Lower lobe of right lung (tissue), 2 donors: ENCODE measurements at places on chromosomes 5 and 9. TPM values are rescaled to one million over a fixed set of nuclear protein-coding genes. Genes with fewer than 3 reads are reported as not detected.

ABO gene
- 25.0 TPM for total RNA-seq

TSLP gene
- 1.3 TPM for total RNA-seq

IL31RA gene
- total RNA-seq: not detected

DNA sequence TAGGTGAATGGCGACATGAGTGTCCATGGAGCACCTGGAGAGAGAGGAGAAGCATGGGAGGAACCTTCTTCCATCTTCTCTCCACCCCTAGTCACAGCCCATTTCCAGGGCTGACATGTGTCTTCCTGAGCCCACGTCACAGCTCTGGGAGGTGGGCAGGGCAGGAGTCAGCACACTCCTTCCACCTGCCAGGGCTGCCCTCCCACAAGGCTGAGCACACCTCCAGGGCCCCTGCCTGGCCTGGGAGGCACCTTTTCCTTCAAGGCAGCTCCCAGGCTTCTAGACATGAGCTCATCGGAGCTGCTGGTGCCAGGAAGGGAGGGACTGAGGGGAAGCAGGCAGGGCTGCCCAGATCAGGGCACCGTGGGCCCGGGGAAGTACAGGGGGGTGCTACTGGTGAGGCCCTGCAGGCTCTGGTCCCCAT, 13.6 kb upstream of the SYNPO start:
- no peaks in the 10 kb centered on the region for H3K27me3 ChIP-seq
- peaks cover 3% of the 10 kb centered on the region for H3K36me3 ChIP-seq
- H3K4me1 ChIP-seq: peaks cover 78% of the 10 kb centered on the region
- DNase-seq: peak; percentile 70
- peak overlapping the region; percentile 92 for H3K4me3 ChIP-seq

ARID3C gene
- total RNA-seq: not detected

NIM1K gene
- total RNA-seq: 4.8 TPM

DNA sequence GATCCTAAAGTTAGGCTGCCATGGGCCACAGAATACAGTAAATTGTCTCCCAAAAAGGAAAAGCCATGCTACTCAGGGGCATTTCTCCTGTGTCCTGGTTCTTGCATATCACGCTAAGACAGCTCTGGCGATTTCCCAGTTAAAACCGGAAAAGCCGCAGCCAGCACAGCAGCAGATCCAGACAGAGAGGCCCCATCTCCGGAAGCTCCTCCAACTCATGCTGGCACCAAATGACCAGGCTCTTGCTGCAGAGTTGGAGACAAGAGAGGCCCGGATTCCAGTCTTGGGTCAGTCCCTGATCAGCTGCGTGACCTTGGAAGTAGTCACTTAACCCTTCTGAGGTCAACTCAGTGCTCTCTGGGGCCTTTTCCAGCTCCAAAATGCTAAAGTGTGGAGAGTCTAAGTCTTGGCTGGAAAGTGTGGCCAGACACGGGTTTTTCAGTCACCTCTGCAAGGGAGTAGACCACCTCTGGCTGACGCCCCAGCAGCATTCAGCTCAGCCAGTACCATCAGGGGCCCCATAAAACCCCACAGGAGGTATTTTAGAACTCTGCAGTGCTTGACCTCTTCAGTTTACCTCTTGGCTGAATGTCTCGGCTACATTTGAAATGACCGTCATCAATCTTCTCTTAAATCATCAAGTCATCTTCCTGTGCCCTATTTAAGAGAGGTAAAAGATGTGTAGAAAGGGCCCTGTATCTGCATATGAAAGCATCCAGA, 16.2 kb downstream of the GDNF start:
- H3K4me3 ChIP-seq: no peak overlapping the region
- H3K36me3 ChIP-seq: no peaks in the 10 kb centered on the region
- no peak for DNase-seq
- H3K27ac ChIP-seq: no peak overlapping the region
- H3K27me3 ChIP-seq: no peaks in the 10 kb centered on the region

- H3K4me1 ChIP-seq: no peaks in the 10 kb centered on the region
- H3K4me3 ChIP-seq: no peak overlapping the region
- H3K27ac ChIP-seq: no peak overlapping the region
- H3K36me3 ChIP-seq: no peaks in the 10 kb centered on the region
These were observed 1443.0 kb upstream of the CDH6 start for GRCh38 chr5:29750453-29750852.

DNA sequence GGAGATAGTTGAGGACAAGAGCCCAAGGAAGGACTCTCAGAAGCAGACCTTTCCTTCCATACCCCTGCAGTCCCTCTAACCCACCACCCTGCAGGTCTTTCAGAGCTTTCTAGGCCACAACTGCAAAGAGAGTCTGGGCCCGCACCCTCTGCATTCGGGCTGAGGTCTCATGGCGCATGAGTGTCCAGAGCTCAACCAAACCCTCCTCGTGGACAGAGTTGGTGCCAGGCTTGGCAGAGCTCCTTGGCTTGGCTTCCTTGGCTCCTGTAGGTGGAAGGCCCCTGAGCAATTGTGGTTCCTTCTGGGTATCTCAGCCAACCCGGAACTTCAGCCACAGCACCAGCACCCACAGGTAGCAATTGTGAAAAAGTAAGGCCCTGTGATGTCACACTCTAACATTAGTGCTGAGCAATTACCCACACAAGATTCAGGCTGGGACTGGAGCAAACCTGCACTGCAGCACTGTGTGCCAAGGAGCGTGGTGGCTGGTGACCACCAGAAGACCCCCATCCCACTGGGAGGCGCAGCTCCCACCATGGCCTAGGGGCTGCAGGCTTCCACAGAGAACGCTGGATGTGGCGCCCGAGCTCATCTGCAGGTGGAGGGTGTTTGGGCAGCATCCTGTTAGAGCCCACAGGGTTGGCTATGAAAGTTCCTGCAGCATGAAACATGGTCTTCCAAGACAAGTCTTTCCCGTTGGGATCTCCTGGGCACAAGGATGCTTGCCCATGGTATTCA, 38.8 kb downstream of the FOXI1 start:
- no peak overlapping the region for H3K27ac ChIP-seq
- DNase-seq: no peak
- H3K4me3 ChIP-seq: no peak overlapping the region
- H3K36me3 ChIP-seq: no peaks in the 10 kb centered on the region

DNA sequence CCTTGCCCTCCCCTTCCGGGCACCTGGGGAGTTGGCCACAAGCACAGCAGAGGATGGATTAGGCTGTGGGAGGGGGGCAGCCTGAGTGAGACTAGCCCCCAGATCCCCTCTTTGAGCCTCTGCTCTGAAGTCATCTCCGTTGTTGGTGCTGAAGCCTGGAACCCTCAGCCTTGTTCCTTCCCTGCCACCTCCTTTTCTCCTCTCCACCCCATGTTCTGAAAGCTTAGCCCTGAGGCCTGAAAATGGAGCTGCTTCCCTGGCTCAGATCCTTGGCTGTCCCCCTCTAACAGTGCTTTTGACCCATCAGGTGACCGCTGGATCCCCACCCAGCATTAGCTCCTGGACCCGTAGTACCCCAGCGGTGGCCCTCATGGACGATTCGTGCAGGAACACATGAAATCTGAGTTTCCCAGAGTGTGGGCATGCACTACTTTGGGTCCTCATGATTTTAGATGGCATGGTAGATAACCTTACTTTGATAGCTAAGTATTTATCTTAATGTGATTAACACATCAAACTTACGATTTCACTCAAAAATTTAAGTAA, 21.6 kb upstream of the ANGPTL2 start:
- DNase-seq: no peak
- no peaks in the 10 kb centered on the region for H3K36me3 ChIP-seq
- H3K4me3 ChIP-seq: no peak overlapping the region
- H3K4me1 ChIP-seq: no peaks in the 10 kb centered on the region
- no peak overlapping the region for H3K27ac ChIP-seq
- no peaks in the 10 kb centered on the region for H3K27me3 ChIP-seq

DNA sequence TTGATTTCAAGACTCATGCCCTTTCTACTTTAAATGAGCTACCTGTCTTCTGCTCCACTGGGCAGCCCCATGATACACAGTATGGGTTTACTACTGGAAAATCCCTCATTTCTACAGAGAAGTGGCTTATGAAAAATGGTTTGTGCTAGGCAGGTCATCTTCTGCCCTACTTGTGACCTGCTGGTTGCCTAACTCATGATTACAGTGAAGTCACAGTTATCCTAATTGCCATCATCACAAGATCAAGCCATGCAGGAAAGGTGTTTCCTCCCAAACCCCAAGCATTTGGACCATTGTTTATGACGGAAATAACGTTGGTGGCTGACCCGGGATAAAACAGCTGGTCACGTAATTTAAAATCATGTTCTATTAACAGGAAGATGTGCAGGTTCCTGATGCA, 330.6 kb downstream of the ACTL7B start:
- no peaks in the 10 kb centered on the region for H3K36me3 ChIP-seq
- no peak overlapping the region for H3K4me3 ChIP-seq
- H3K27me3 ChIP-seq: no peaks in the 10 kb centered on the region
- no peaks in the 10 kb centered on the region for H3K4me1 ChIP-seq
- DNase-seq: no peak

GRCh38 chr5:66143473-66144073, 527 bp upstream of the SREK1 start:
- peak overlapping the region; percentile 71 for H3K4me3 ChIP-seq
- peaks cover 41% of the 10 kb centered on the region for H3K4me1 ChIP-seq
- H3K27ac ChIP-seq: peak overlapping the region; percentile 99
- no peaks in the 10 kb centered on the region for H3K27me3 ChIP-seq
- DNase-seq: no peak

DNA sequence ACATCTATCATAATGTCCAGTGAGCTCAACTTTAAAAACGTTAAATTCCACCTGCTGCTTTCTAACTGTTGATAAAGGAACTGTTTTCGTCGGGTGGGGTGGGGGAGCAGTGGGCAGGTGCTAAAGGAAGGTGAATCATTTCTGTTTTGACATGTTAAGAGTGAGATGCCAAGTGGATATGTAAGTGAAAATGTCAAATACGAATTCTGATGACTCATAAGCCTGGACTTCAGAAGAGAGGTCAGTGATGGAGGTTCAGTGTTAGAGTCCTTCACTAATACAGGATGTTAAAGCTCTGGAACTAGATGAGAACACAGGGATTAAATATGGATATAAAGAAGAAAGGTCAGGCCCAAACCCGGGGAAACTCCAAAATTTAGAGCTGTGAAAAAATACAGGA, 617.9 kb upstream of the CTNND2 start:
- no peaks in the 10 kb centered on the region for H3K4me1 ChIP-seq
- no peak for DNase-seq
- no peak overlapping the region for H3K4me3 ChIP-seq
- H3K36me3 ChIP-seq: no peaks in the 10 kb centered on the region
- H3K27ac ChIP-seq: no peak overlapping the region

- no peaks in the 10 kb centered on the region for H3K27me3 ChIP-seq
- H3K4me1 ChIP-seq: peaks cover 5% of the 10 kb centered on the region
- H3K36me3 ChIP-seq: no peaks in the 10 kb centered on the region
- H3K4me3 ChIP-seq: no peak overlapping the region
These were observed 88.5 kb downstream of the SNX24 start for GRCh38 chr5:122933956-122934355.

GRCh38 chr9:132499251-132499650, 83.2 kb upstream of the BARHL1 start:
- no peak for DNase-seq
- H3K27ac ChIP-seq: no peak overlapping the region
- H3K27me3 ChIP-seq: peaks cover 28% of the 10 kb centered on the region
- H3K36me3 ChIP-seq: no peaks in the 10 kb centered on the region
- no peaks in the 10 kb centered on the region for H3K4me1 ChIP-seq

DNA sequence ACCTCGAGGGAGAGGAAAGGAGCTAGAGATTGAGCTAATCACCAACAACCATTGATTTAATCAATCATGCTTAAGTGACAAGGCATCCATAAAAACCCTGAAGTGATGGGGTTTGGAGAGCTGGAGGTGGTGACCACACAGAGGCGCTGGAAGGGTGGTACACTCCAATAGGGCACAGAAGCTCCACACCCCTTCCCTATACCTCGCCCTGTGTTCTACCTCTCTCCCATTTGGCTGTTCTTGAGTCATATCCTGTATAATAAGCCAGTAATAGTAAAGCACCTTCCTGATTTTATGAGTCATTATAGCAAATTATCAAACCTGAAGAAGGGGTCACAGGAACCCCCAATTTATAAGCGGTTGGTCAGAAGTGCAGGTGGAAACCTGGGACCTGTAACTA, 18.3 kb downstream of the ACTL7B start:
- no peak for DNase-seq
- no peak overlapping the region for H3K27ac ChIP-seq

GRCh38 chr5:167608390-167609272, 682.8 kb upstream of the WWC1 start:
- H3K27me3 ChIP-seq: no peaks in the 10 kb centered on the region
- H3K27ac ChIP-seq: no peak overlapping the region
- no peak overlapping the region for H3K4me3 ChIP-seq
- H3K36me3 ChIP-seq: no peaks in the 10 kb centered on the region

DNA sequence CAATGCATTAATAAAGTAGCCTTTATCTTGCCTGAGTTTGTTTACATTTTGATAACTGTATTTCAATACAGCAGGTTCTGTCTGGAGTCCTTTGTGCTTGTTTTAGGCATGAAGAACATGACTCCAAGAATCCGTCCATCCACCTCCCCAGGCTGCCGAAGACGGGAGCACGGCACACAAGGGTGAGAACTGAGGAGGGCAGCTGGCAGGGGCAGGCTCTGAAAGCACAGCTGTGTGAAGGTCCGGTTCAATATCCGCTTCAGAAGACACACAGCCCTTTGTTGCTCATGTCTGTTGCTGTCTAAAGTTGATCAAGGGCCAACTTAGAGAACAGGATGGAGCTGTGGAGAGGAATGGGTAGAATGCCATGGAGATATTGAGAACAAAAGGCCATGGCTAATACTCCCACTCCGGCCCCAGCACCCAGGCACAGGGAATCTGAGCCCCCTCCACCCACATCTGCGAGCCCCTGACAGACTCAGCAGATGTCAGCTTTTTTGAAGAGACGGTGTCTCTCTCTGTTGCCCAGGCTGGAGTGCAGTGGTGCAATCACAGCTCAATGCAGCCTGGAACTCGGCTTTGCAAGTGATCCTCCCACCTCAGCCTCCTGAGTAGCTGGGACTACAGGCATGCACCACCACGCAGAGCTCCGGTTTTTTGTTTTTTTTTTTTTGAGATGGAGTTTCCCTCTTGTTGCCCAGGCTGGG, 58.5 kb upstream of the GNE start:
- peaks cover 6% of the 10 kb centered on the region for H3K4me1 ChIP-seq
- no peak overlapping the region for H3K27ac ChIP-seq
- H3K27me3 ChIP-seq: no peaks in the 10 kb centered on the region
- no peak overlapping the region for H3K4me3 ChIP-seq
- no peak for DNase-seq

- H3K4me3 ChIP-seq: no peak overlapping the region
- H3K4me1 ChIP-seq: no peaks in the 10 kb centered on the region
- no peak for DNase-seq
- H3K27me3 ChIP-seq: no peaks in the 10 kb centered on the region
These were observed 140.0 kb downstream of the SAXO1 start for GRCh38 chr9:18893046-18893445.
